Left renal cortex interstitium (tissue), 4 donors: ENCODE measurements at places on chromosomes 12 and 14. TPM values are rescaled to one million over a fixed set of nuclear protein-coding genes. Genes with fewer than 3 reads are reported as not detected.

Gene KCNK10
- polyA plus RNA-seq = 0.25 TPM

Gene KRT84
- not detected for polyA plus RNA-seq

Gene TMX1
- polyA plus RNA-seq = 45.7 TPM

Gene KRT78
- not detected for polyA plus RNA-seq

Gene NTS
- polyA plus RNA-seq = 3.4 TPM

Gene ART4
- 0.07 TPM for polyA plus RNA-seq

Gene MUCL1
- 0.41 TPM for polyA plus RNA-seq

Gene DGKA
- polyA plus RNA-seq = 26.4 TPM

Gene STAT2
- 71.1 TPM for polyA plus RNA-seq

Gene MANSC4
- polyA plus RNA-seq = 0.39 TPM

Gene RAB35
- 41.3 TPM for polyA plus RNA-seq

Gene RNF212B
- 2.4 TPM for polyA plus RNA-seq

Gene KCNC2
- polyA plus RNA-seq = 0.94 TPM

Gene FAM222A
- 11.2 TPM for polyA plus RNA-seq

Gene PPFIA2
- polyA plus RNA-seq = 6.8 TPM

Gene TRIM9
- 2.0 TPM for polyA plus RNA-seq

Gene C12orf50
- polyA plus RNA-seq = 0.58 TPM

Gene OAS2
- 10.4 TPM for polyA plus RNA-seq
